Gastrocnemius medialis (tissue), 4 donors: ENCODE measurements at places on chromosomes 5 and 9. TPM values are rescaled to one million over a fixed set of nuclear protein-coding genes. Genes with fewer than 3 reads are reported as not detected.

SELENOP gene
- 290 TPM for total RNA-seq

CD180 gene
- total RNA-seq = not detected

CD74 gene
- 291 TPM for total RNA-seq

PCDH12 gene
- 13.6 TPM for total RNA-seq

FYB1 gene
- total RNA-seq = 5.6 TPM

IFNA2 gene
- not detected for total RNA-seq

RFX3 gene
- total RNA-seq = 5.5 TPM

- DNase-seq = no peak
- H3K4me3 ChIP-seq = no peak overlapping the region
- H3K4me1 ChIP-seq = no peaks in the 10 kb centered on the region
- H3K27me3 ChIP-seq = no peaks in the 10 kb centered on the region
Observed at GRCh38 chr5:178471711-178472110, 118.5 kb downstream of the COL23A1 start.

DNA sequence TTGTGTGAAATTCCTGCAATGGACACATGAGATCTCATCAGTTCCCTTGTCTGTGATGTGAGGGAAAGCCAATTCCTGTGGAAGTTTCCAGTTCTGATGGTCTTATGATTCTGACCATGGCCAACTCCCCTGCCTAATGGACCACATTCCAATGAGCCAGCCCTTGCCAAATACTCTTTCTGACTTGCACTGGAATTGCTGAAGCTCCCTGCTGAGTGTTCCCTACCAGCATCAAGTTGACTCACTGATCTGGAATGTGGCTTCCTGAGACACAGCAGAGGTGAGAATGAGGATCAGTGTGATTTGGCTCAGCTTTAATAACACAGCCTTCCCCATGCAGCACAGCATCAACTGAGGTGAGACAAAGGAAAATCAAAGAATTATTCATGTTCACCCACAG, 427.8 kb downstream of the KDM4C start:
- no peaks in the 10 kb centered on the region for H3K27me3 ChIP-seq
- H3K4me1 ChIP-seq = no peaks in the 10 kb centered on the region
- no peak overlapping the region for H3K27ac ChIP-seq
- H3K36me3 ChIP-seq = no peaks in the 10 kb centered on the region

- no peak for DNase-seq
- H3K27me3 ChIP-seq = peaks cover 8% of the 10 kb centered on the region
- no peaks in the 10 kb centered on the region for H3K4me1 ChIP-seq
- no peak overlapping the region for H3K27ac ChIP-seq
- peak overlapping the region; percentile 6 for H3K4me3 ChIP-seq
Observed at GRCh38 chr5:2128686-2129355, 246.1 kb upstream of the IRX4 start.

DNA sequence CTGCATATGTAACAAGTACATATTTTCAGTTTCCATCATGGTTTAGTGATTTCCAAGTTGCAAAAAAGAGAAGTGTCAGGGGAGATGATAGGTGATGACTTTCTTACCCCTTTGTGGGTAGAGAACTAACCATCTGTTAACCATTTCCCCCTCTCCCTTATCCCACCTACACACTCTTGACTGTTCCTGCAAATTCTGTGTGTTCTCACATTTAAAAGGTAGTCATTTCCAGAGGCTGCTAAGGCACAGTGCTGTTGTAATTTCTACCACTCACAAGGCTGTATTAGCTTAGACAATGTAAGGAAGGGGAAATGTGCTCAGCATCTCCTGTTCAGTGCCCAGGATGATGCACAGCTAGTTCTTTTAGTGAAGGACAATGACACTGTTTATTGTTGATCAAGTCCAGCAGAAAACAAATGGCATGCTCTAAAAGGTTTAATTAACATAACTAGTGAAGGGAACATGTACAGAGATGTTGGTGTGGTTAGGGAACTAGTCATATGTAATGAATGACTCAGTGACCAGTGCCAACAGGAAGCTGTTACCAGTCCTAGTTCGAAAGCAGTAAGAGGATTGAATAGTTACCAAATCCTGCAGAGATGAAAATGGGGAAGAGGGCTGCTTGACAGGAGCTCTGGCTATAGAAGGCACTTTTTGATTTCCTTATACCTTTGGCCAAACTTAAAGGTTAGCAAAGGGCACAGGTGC, 165.1 kb downstream of the PLK2 start:
- no peak for DNase-seq
- no peaks in the 10 kb centered on the region for H3K27me3 ChIP-seq
- no peak overlapping the region for H3K4me3 ChIP-seq

- peak; percentile 88 for DNase-seq
- H3K27me3 ChIP-seq = no peaks in the 10 kb centered on the region
- no peak overlapping the region for H3K4me3 ChIP-seq
- peak overlapping the region; percentile 65 for H3K27ac ChIP-seq
- no peaks in the 10 kb centered on the region for H3K36me3 ChIP-seq
Observed at GRCh38 chr9:128628471-128629048, 28.1 kb downstream of the DYNC2I2 start.

GRCh38 chr5:154487541-154487940, 9.5 kb upstream of the HAND1 start:
- no peak overlapping the region for H3K4me3 ChIP-seq
- peaks cover 78% of the 10 kb centered on the region for H3K27me3 ChIP-seq
- no peak for DNase-seq
- no peak overlapping the region for H3K27ac ChIP-seq
- H3K36me3 ChIP-seq = no peaks in the 10 kb centered on the region
- H3K4me1 ChIP-seq = peaks cover 5% of the 10 kb centered on the region

- no peak overlapping the region for H3K27ac ChIP-seq
- H3K27me3 ChIP-seq = no peaks in the 10 kb centered on the region
- H3K4me1 ChIP-seq = peaks cover 10% of the 10 kb centered on the region
- H3K4me3 ChIP-seq = no peak overlapping the region
- peaks cover 4% of the 10 kb centered on the region for H3K36me3 ChIP-seq
Observed at GRCh38 chr9:123832858-123833650, 96.9 kb downstream of the DENND1A start.

- no peak for DNase-seq
- H3K4me1 ChIP-seq = no peaks in the 10 kb centered on the region
- H3K27ac ChIP-seq = no peak overlapping the region
- no peaks in the 10 kb centered on the region for H3K36me3 ChIP-seq
Observed at GRCh38 chr9:117624106-117624505, 80.1 kb upstream of the TLR4 start.

- DNase-seq = no peak
- no peaks in the 10 kb centered on the region for H3K4me1 ChIP-seq
- no peaks in the 10 kb centered on the region for H3K36me3 ChIP-seq
- H3K27me3 ChIP-seq = peaks cover 17% of the 10 kb centered on the region
- H3K27ac ChIP-seq = no peak overlapping the region
Observed at GRCh38 chr5:79821-80220, 12.1 kb upstream of the PLEKHG4B start.

DNA sequence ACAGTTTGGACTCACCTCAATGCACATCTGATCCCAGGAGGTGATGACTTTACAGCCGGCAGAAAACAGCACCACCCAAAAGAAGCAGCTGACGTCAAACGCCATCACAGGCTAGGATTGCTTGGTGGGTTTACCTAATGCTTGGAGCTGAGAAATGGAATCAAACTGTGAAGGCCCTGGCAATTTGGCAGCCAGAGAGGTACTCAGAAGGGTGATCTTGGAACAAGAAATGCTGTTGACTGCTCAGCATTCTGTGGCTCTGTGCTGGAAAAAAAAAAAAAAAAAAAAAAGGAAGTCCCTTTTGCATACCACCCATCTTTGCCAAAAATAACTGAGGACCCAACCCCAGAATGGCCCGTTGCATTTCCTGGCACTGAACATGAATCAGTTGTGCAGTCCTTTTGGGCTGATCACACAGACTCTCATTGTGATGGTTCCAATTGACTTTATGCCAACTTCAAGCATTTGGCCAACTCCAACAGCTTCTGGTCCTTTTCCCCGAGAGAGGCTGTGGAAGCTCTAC, at the start of gene CD180:
CD180 (minus strand) TSS at position 263 of the 523 bp plus-strand sequence; CDS start at position 105, 158 bp downstream.
- no peaks in the 10 kb centered on the region for H3K36me3 ChIP-seq
- no peak within 1 kb of the TSS for H3K27ac ChIP-seq
- DNase-seq = peak; percentile 16

- no peak for DNase-seq
- H3K27me3 ChIP-seq = no peaks in the 10 kb centered on the region
- no peaks in the 10 kb centered on the region for H3K36me3 ChIP-seq
- no peak overlapping the region for H3K4me3 ChIP-seq
- H3K27ac ChIP-seq = no peak overlapping the region
Observed at GRCh38 chr5:143560378-143560777, 156.9 kb upstream of the NR3C1 start.

DNA sequence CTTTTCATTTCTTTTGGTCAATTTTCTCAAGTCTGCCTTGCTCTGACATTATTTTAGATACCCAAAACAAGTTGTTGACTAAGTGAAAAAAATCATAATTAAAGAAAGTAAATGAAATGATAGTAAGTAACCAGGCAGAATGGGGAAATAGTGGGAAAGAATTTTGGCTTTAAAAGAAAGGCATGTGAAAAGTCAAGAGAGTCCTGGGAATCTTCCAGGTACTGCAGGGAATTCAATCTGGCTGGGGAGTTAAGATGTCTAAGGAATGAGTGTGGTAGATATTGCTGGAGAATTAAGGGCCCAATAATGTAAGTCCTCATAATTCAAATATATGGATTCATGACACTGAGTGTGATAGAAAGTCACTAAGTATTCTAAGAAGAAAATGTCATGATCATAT, 123.1 kb upstream of the PAPPA start:
- no peaks in the 10 kb centered on the region for H3K27me3 ChIP-seq
- no peak overlapping the region for H3K4me3 ChIP-seq
- no peak overlapping the region for H3K27ac ChIP-seq
- no peak for DNase-seq
- no peaks in the 10 kb centered on the region for H3K36me3 ChIP-seq

DNA sequence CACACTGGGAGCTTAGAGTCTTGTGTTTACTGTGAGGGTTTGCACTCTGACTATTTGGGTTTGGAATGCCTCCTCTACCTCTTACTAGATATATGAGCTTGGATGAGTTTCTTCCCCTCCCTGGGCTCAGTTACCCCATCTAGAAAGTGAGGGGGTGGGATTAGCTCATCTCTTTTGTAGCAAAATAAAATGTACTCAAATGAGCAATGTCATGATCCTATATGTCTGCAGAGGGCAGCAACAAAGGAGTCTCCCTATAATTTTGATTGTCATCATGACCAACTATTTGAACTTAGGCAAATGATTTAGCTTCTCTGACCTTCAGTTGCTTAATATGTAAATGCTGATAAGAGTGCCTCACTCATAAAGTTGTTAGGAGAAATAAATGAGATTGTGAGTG, 109.0 kb downstream of the DPYSL3 start:
- H3K27ac ChIP-seq = no peak overlapping the region
- no peak overlapping the region for H3K4me3 ChIP-seq
- H3K36me3 ChIP-seq = peaks cover 26% of the 10 kb centered on the region
- no peaks in the 10 kb centered on the region for H3K27me3 ChIP-seq
- no peak for DNase-seq

DNA sequence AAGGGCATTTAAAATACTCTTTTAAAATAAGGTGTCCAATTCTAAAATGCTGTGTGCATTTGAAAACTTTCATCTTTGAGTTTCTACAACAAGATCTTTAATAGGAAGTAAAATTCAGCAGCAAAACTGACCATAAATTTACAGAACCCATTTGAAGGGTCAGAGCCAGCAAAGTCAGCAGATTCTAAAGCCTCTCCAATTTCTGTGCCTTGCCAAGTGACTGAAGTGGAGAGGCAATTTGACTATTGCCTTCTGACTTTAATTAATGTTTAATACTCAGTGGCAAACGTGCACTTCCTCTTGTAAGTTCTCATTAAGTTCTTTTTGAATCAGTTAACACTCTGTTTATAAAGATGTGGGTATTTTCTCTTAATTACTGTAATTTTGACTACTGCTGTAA, 155.2 kb downstream of the BAAT start:
- H3K36me3 ChIP-seq = no peaks in the 10 kb centered on the region

- H3K27me3 ChIP-seq = no peaks in the 10 kb centered on the region
- no peaks in the 10 kb centered on the region for H3K4me1 ChIP-seq
- H3K36me3 ChIP-seq = no peaks in the 10 kb centered on the region
- H3K4me3 ChIP-seq = no peak overlapping the region
Observed at GRCh38 chr9:84829471-84829870, 159.9 kb downstream of the NTRK2 start.

GRCh38 chr9:95097279-95097678, 220.2 kb downstream of the FANCC start:
- DNase-seq = no peak
- H3K27ac ChIP-seq = peak overlapping the region; percentile 87
- no peaks in the 10 kb centered on the region for H3K27me3 ChIP-seq
- no peak overlapping the region for H3K4me3 ChIP-seq

GRCh38 chr5:78671609-78672008, 23.0 kb upstream of the LHFPL2 start:
- no peak for DNase-seq
- no peaks in the 10 kb centered on the region for H3K27me3 ChIP-seq
- H3K4me1 ChIP-seq = no peaks in the 10 kb centered on the region
- H3K36me3 ChIP-seq = no peaks in the 10 kb centered on the region
- no peak overlapping the region for H3K27ac ChIP-seq
- no peak overlapping the region for H3K4me3 ChIP-seq

DNA sequence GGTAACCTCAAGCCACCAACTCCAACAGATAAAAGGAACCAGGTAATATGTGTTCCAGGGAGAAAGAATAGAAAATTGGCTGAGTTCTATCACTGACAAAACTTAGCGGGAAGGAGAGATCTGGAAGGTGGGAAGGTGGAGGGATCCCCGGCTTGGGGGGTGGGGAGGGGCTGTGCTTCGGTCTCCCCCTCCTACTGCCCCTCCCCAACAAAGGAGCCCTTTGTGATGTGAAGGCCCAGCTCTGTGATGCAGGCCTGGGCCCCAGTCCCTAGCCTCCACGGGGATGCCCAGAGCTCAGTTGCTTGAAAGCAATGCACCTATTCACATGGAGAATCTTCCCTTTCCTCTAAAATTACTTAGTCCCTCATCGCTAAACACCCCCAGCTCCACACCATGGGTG, 4.4 kb upstream of the ZNF484 start:
- no peak overlapping the region for H3K4me3 ChIP-seq
- H3K27ac ChIP-seq = no peak overlapping the region
- no peaks in the 10 kb centered on the region for H3K36me3 ChIP-seq
- H3K27me3 ChIP-seq = no peaks in the 10 kb centered on the region

DNA sequence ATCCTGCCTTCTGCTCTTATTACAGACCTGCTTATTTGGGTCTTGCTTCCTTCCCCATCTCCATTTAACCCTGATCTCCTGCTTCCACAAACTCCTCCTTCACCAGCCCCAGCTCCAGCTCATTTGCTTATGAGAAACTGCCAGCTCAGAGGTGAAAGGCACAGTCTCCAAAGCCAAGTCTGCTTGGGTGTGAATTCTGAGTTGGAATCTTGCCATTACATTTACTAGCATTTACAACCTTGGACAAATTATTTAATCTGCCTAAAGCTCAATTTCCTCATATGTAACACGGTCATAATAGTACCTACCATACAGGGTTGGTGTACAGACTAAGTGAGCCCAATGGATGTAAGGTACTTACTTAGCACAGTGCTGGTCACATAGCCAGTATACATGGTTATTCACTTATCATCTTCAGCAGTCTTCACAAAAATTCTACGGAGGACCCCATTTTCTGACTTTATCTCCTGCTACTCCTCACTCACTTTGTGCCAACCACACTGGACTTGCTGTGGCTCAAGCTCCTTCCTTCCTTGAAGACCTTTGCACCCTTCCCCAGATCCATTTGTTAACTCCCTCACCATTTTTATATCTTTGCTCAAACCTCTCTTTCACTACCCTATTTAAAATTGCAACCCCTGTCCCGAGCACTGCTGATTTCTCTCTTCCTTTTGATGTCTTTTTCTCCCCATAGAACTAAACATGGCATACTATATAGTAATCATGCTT, 86.2 kb downstream of the DOCK2 start:
- no peaks in the 10 kb centered on the region for H3K27me3 ChIP-seq
- H3K4me1 ChIP-seq = no peaks in the 10 kb centered on the region
- no peaks in the 10 kb centered on the region for H3K36me3 ChIP-seq
